ENCODE measurements at places on chromosomes 13 and 19. TPM values are rescaled to one million over a fixed set of nuclear protein-coding genes. Genes with fewer than 3 reads are reported as not detected.

DNA sequence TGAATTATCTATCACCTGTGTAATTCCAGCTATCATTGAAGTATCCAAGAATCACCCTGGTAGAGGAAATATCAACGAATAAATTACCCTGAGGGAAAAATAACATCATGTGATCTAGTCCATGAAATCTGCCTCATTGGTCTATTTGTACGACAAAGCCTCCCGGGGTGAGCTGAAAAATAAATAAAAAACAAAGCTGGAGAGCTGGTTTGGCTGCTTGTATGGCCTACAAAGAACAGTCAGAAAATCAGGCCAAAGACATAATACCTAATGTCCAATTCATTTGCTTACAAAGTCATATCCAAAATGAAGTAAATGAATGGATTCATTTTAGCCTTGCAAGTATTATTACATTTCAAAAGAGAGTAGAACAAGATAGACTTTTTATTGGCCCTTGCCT is 449.9 kb downstream of the KLF12 start:
- no peak for DNase-seq

DNA sequence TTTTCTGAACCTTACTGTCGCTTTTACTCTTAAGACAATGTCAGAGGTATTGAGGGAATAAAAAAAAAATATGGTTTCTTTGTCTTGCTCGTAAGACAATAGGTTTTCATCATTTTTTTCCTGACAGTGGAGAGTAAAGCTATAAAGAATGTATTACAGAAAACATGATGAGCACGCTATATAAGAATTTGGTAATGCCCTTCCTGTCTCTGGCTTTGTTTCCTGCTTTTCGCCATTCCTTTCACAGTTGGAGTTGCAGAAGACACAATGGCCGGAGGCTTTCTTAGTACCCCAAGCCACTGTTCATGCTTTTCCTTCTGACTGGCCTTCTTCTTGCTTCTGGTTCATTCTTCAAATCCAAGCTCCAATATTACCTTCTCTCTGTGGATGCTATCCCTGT is 101.0 kb upstream of the DACH1 start:
- DNase-seq, result no peak

DNA sequence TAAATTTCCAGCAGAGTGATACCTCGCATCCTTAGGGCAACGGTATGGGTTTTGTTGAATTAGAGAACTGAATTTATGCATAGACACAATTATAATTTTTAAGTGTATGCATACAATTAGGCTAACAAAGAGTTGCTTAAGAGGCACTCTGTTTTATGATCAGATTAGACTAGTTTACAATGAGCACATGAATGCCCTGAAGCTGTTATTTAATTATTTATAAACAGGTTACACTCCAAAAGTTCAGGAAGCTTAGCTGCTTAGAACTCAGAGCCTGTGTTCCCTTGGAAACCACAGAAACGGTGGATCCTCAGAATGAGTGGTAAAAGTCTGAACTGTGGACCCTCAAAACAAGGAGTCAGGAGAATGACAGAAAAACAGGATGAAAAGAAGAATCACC is 72.5 kb upstream of the FBXL3 start:
- no peak for DNase-seq

- no peak for DNase-seq
These were observed 4.6 kb downstream of the RBM26 start for GRCh38 chr13:79401259-79402070.

- DNase-seq, result no peak
These were observed 5.7 kb upstream of the ZNF792 start for GRCh38 chr19:34969721-34970120.

- DNase-seq, result no peak
These were observed 103.0 kb downstream of the DNAJC15 start for GRCh38 chr13:43126420-43126819.

GRCh38 chr13:37131092-37131491 is 25.6 kb upstream of the CSNK1A1L start:
- no peak for DNase-seq

- DNase-seq, result no peak
These were observed 32.3 kb upstream of the AKAP11 start for GRCh38 chr13:42239644-42240043.

- DNase-seq, result no peak
These were observed 252.1 kb downstream of the DCLK1 start for GRCh38 chr13:35879111-35879510.

DNA sequence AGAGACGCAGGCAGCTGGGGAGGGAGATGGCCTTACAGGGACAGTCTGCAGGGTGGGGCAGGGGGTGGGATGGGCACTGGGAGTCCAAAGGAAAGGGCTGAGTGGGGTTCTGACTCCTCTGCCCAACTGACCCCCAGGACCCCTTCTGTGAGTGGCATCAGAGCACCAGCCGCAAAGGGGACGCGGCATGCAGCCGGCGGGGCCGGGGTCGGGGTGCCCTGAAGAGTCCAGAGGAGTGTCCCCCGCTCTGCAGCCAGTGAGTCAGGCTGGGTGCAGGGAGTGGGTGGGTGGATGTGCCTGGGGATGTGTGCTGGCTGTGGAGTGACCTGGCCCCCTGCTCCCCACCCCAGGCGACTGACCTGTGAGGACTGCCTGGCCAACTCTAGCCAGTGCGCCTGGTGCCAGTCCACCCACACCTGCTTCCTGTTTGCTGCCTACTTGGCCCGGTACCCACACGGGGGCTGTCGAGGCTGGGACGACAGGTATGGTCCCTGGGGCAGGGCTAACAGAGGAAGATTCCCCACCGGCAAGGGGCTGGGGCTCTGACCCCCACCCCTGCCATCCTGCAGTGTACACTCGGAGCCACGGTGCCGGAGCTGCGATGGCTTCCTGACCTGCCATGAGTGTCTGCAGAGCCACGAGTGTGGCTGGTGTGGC is 25.8 kb downstream of the MEGF8 start:
- no peak for DNase-seq

DNA sequence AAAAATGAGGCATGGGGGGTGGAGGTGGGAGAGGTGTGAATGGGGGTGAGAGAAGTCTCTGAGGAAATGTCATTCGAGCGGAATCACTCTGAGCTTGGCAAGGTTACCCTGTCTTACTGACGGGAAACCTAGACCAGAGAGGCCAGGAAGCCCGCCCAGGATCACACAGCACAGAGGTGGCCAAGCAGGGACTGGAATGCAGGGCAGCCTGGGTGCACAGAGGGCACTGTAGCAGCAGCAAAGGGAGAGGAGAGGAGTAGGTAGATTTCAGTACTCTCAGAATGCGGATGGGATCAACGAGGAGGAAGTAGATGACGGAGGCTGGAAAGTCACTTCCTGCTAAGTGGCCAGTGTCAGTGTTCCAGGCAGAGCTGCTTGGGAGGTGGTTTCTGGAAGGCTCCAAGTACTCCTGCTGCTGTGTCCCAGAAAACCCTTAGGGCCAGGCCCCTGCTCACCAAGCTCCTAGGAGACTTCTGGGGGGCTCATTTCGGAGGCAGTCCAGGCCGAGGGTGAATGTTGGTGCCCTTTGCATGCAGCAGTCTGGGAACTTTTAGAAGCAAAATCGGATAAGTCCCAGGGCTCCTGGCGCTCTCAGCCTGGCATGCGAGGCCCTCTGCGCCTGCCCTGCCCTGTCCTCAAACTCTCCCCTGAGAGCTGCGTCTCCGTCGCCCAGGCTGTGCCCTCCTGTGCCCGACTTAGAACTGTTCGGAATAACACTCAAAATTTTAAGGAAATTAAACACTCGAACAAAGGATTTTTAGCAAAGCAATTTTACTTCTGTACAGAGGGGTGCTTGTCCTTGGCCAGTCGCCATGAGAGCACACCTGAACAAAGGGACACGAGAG is 33.5 kb downstream of the DNM2 start:
- DNase-seq, result no peak

- no peak for DNase-seq
These were observed 179.0 kb downstream of the SPRY2 start for GRCh38 chr13:80161896-80162295.

DNA sequence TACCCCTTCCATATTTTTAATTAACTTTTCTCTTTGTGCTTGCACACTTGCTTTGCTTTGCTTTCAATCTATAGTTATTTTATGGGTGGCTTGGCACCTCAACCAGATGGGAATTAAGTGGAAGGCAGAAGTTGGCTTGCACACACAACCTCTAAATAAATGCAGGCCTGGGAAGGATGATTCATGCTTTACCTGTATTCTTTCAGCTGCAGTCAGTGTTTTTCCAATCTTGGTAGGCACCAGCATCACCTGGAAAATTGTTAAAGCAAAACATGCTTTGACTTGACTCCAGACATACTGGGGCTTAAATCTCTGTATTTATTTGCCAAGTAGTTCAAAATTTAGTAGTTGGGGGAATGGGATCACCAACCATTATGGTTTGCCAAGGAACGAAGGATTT is 543.0 kb downstream of the GPC6 start:
- no peak for DNase-seq

DNA sequence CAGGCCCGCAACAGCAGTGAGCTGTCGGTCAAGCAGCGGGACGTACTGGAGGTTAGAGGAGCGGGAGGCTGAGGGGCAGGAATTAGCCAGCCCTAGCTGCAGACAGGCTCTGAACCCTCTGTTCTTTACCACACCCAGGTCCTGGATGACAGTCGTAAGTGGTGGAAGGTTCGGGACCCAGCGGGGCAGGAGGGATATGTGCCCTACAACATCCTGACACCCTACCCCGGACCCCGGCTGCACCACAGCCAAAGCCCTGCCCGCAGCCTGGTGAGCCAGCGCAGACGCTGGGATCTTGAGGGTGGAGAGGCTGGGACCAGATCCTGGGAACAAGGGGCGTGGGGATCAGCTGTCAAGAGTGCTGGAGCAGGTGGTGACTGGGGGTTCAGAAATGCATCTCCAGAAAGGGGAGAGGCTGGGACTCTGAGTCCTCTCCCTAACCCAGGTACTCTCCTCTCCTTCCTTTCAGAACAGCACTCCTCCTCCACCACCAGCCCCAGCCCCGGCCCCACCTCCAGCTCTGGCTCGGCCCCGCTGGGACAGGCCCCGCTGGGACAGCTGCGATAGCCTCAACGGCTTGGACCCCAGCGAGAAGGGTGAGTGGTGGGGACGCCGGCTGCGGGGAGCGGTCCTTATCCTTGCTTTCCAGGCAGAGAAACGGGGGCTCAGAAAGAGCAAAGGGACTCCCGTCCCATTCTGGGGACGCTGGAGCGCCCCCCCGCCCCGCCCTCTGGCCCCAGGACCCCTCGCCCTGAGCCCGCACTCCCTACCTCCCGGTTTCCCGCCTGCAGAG is 10.4 kb downstream of the EPS8L1 start:
- DNase-seq, result no peak

- DNase-seq, result no peak
These were observed 3.7 kb downstream of the SYNGR4 start for GRCh38 chr19:48367855-48368254.

DNA sequence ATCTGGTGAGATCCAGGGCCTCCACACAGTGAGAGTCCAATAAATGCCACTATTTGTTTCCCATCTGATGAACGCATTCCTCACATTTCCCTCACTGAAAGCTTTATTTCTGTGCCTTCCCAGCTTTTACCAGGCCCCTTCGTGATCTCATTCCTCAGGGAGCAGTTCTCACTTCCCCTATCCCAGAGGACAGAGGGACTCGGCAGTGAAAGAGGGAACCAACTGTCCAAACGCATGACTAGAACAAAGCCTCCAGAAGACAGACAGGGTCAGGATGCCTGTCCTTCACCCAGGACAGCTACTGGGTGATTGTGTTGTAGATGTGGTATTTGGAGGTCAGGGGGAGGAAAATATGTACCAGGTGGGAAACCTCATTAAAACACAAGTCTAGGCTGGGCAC is 2.0 kb upstream of the ZBTB45 start:
- no peak for DNase-seq

DNA sequence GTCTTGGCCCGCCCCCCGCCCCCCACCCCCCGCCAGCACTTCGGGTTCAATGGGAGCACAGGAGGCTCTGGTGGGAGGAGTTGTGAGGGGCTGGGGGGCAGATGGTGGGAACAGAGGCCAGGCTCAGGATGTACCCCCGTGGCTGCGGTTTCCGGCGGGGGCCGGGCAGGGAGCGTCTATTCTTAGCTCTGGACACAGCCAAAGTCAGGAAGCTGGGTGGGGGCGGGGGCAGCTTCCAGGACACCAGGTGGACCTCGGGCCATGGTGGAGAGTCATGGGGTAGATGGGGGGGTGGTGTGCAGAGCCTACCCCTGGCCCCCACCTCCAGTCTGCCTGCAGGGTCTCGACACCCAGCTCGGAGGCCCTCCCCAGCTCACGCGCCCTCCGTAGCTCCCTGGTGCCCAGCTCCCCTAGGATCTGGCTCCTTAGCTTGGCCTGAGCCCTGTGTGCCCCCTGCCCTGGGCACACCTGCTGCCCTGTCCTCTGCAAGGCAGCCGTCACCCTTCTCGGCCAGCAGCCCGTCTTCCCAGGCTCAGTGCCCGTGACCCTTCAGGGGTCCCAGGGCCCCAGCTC is 2.2 kb upstream of the TBXA2R start:
- no peak for DNase-seq

DNA sequence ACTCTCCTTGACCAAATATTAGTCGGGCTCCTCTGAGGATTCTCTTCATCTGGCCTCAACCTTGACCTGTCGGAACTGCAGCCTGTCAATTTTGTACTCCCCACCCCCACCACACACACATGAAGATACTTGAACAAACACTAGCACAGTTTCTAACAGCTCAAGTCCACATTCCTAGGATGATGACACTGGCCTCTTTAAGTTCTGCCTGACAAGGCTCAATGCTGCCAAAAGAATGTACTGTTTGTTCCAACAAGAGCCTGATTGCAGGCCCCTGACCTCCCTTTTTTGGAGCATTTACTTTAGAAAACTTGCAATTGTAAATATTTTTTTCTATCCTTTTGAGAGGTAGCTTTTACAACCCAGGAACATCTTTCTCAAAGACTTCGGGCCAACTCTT is 169.2 kb upstream of the IRS2 start:
- no peak for DNase-seq

DNA sequence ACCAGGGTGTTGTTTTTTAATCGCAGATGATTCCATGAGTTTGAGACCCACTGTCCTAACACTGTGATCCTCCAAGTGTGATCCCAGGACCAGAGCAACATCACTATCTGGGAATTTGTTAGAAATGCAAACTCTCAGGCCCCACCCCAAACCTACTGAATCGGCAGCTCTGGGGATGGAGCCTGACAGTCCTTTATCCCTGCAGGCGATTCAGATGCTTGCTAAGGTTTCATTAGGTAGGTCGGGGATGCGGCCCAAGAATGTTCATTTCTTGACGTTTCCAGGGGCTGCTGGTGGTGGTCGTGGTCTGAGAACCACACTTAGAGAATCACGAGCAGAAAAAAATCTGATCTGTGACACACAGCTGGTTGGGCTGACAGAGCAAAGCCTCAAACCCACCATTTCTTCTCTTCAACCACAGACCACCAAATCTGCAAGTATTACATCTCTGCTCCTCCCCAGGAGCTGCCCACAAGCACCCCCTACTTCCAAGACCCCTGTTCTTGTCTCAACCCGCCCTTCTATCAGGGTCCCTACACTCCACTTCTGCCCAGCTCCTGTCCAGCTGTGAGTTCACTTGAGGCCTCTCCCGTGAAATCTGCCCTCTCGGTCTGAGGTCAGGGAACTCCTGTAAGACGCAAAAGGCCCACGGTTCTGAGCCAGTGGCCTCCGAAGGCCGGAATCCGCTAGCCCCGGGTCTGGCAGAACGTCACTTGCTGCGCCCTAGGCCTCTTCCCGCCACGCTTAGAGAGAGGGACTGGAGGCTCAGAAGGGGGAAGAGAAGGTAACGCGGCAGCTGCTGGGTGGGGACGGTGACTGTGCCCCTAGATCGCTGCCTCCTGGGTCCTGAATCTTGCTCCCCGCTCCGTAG is 1.1 kb upstream of the FARP1 start:
- DNase-seq, result no peak

ILF3 gene
- total RNA-seq, result 389 TPM

PNMA8C gene
- not detected for total RNA-seq

ZNF492 gene
- total RNA-seq, result 2.7 TPM
